ENCODE measurements at places on chromosomes 16 and 17. TPM values are rescaled to one million over a fixed set of nuclear protein-coding genes. Genes with fewer than 3 reads are reported as not detected.

GRCh38 chr16:69424935-69425784, 741 bp downstream of the CYB5B start:
- no peak for DNase-seq

- no peak for DNase-seq
Measured at GRCh38 chr17:40960144-40960543, 6.6 kb downstream of the KRT39 start.

- DNase-seq, result no peak
Measured at GRCh38 chr17:41567317-41567716, 4.5 kb downstream of the KRT9 start.

- no peak for DNase-seq
Measured at GRCh38 chr16:75097941-75098901, 18.4 kb downstream of the LDHD start.

DNA sequence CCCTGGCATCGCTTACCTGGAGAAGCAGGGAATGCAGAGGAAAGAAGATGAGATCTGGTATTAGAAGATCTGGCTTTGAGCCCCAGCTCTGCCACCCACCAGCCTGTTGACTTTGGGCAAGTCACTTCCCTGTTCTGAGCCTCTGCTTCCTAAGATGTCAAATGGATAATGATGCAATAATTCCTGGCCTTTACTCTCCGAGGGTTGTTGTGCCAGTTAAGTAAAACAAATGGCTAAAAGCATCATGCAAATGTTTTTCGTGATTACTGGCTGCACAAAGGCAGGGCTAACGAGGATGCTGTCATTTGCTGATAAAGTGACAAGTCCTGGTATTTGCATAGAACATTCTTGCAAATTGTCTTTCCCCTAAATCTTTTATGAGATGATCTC, 1.3 kb upstream of the ZNF821 start:
- no peak for DNase-seq

DNA sequence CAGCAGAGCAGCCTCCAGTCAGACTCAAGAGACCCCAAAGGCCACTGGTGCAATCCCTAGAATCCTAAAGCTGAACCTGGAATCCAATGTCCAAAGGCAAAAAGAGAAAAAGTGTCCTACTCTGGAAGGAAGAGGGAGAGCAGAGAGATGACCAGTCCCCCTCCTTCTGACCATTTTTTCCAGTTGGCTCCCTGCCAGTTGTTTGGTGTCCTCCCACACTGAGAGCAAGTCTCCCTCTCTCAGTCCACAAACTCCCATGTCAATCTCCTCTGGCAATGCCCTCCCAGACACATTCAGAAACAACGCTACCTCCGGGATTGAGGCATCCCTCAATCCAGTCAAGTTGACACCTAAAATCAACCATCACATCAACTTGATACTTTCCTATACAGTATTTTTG, 4.3 kb upstream of the CLEC19A start:
- DNase-seq, result no peak

GRCh38 chr16:4691666-4692412, 1.5 kb upstream of the NUDT16L1 start:
- peak; percentile 65 for DNase-seq

GRCh38 chr16:17423221-17423620, 47.5 kb downstream of the XYLT1 start:
- no peak for DNase-seq

DNA sequence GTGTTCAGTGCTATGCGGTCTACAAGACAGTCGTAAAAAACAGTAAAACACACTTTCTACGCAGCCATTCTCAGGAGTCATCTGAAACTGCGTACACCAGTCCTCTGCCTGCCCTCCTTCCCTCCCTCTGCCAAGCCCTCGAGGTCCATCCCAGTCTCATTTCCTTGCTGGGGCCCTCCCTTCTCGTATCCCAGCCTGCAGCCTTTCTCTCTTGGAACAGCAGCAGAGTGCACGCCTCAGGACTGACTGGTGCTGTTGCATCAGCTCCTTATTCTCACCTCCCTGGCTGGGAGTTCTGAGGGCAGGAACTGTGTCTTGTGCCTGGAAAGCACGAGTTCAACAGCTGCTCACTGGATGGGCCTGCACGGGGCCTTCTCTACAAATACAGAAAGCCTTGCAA, 12.5 kb downstream of the FAHD1 start:
- no peak for DNase-seq

GRCh38 chr17:35605678-35606077, 18.6 kb downstream of the AP2B1 start:
- DNase-seq, result no peak

DNA sequence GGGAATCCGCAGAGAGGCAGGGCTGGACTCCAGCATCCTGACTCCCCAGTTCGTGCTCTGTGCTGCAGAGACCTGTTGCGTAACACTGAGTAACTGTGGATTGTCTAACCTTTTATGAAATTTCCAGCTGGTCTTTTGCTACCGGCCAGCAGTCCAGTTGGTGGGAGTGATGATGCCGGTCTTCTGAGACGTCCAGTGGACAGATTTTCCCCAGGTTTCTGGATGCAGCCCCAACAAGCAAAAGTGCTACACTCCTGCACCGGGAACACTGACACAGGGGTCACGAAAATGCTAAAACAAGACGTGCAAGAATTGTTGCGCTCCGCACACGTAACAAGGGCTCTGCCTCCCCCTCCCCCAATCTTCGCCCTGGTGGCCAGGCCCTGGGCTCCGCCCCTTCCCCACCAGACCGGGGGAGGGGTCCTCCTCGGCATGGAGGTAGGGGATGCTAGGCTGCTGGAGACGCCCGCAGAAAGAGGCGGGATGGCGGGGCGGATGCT, 701 bp upstream of the MRC2 start:
- DNase-seq, result peak; percentile 81

DNA sequence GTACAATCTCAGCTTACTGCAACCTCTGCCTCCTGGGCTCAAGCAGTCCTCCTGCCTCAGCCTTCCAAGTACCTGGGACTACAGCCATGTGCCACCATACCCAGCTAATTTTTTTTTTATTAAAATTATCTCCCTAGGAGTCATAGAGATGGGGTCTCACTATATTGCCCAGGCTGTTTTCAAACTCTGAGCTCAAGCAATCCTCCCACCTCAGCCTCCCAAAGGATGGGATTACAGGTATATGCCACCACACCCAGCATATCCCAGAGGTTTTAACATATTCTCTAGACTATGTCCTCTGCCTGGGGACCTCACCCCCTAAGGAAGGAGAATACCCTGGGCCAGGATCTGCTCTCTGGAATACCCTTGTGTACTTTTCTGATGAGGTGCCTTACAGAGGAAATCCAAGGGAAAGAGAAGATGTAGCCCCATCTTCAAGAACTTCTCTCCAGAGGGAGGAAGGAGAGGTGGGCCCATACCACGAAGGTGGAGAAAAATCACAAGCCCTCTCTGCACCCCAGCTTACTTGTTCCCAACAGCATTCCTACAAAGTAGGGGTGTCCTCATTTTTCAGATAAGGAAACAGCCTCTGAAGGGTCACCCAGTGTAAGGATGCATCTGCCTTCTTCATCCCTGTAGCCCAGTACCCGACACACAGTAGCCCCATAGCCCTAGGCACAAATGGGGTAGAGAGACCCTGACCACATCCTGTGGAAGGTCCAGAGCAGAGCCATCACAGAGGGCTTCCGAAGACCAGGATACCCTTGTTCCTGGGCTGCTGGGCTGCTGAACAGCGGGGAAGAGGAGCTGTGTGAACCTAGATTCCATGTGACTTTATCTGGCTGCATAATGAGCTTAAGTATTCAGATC, 151.6 kb downstream of the SOCS1 start:
- DNase-seq, result no peak

DNA sequence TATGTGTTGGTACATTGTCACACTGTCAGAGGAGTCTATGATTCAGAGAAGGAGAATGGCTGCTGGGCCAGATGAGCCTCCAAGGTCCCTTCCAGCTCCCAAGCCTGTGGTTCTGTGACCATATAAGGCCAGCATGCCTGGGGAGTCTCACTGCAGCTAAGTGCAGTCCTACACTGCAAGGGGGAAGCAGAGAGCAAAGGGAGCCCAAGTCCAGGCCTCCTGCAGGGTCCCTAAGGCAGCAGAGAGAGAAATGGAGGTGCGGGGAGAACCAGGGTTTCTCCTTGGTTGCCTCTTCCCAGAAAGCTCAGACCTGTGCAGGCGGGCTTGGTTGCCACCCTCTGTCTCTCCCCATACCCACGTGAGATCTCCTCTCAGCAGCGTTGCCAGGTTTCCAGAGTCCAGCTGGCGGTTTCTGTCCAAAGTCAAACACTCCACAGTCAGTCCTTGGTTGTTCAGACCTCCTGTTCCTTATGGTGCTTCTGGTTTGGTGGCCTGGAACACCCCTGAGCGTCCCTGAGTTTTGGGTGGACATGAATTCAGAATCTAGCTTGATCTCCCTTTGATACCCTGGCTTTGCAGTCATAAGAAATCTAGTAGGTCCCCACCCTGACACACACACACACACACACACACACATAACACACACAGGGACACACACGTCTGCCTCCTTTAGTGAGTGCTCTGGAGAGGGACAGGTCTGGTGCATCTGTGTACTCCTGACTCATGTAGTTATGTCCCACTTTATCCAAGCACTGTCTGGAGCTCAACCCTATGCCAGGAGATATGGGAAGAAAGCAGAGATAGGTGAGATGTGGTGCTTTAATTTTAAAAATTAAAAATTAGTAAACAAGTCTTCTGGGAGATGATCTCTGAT, 78.8 kb downstream of the GNAO1 start:
- peak; percentile 73 for DNase-seq

- no peak for DNase-seq
Measured at GRCh38 chr16:5537347-5537746, 439.8 kb upstream of the EEF2KMT start.

GRCh38 chr17:41631898-41632285, 7.5 kb upstream of the KRT17 start:
- no peak for DNase-seq

GRCh38 chr16:760545-761343, at the start of gene MSLN:
MSLN (plus strand) TSS chr16:760734; CDS start chr16:762681, 1,947 bp downstream.
- DNase-seq, result no peak

DNA sequence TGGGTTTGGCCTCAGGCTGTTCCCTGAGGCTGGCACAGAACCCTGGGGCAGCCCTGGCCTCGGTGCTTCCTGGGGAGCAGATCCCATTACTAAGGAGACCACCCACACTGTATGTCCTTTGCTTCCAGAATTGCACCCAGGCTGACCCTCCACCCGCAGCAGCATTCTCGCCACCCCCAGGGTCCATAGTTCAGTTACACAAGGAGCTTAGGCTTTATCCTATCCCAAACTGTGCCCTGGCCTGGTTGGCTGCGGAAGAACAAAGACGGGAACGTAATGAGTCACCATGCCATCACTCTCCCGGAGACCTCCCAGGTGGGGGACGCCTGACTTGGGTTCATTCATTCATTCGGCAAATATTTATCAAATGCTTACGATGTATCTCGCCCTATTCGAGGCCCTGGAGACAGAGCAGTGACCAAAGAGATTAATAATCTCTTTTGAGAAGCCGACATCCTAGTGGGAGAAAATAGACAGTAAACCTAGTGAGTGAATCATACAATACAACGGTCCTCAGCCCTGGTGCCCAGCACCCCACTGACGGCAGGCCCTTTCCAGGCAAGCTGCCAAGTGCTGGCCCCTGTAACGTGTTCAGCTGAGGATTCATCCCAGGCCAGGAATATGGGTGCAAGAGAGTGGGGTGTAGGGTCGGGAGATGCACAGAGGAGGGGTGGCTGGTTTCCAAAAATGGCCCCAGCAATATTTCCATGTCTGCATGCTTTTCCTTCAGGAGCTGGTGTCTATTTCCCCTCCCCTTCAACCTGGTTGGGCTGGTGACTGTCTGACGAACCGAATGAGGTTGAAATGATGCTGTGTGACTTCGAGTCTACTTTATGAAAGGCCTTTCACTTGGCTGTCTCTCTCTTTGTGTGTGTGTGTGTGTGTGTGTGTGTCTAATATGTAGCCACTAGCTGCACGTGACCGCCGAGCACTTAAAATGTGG, 134.2 kb downstream of the MGAT5B start:
- no peak for DNase-seq

- DNase-seq, result no peak
Measured at GRCh38 chr16:51994597-51994996, 552.3 kb downstream of the TOX3 start.

GRCh38 chr17:75601057-75601987, 13.7 kb downstream of the MYO15B start:
- peak; percentile 75 for DNase-seq

DNA sequence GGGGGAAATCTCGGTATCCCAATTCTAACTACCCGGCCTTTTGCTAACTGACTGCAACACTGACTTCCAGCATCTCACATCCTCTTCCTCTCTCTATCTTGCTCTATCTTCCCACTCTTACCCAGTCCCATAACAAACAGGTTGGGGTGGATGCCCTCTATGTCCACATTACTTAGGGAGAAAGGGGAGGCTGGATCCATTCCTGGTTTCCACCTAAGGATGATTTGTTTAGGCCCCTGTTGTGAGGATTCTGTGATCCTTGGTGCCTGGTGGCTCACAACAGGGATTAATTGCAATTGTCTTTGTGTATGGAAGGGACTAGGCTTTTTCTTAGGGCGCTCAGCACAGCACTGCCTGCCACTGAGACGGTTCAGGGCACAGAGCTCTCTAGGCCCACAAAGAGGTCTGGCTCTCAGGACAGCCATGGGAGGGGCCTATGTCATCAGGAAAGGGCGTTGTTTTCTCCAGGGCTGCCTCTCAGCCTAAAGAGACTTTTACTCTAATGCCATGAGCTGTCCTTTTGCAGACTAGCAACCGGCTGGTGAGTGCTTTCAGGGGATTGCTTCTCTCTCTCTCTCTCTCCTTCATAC, 612.1 kb upstream of the SALL1 start:
- peak; percentile 23 for DNase-seq

GRCh38 chr17:70813355-70813930, 644.1 kb downstream of the KCNJ2 start:
- no peak for DNase-seq

DNA sequence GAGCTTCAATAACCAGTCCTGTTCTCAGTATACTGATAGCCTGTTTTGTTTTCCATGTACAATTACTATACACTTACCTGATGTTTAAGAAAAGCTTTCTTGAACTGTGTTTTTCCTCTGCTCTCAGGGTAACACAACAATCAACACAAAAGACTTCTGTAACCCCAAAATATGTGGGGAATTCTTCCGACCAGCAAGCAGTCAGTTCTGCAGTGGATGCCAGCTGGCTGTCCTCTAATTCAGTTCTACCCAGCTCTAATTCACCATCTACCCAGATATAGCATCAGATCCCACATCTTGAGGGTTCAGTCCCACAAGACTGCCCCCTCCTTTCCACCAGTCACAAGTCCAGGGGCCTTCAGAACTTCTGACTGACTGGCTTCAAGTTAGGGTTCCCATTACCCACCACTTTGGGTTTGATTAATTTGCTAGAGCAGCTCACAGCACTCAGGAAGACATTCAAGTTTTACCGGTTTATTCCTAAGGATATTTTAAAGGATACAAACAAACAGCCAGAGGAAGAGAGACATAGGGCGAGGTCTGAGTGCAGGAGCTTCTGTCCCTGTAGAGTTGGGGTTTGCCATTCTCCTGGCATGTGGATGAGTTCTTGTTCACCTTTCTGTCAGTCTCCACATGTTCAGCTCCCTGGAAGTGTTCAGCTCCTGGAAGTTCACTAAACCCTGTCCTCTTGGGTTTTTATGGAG, 178.2 kb downstream of the CHD9 start:
- no peak for DNase-seq

CES1 gene
- 59.6 TPM for polyA plus RNA-seq

C16orf86 gene
- polyA plus RNA-seq, result 6.0 TPM

PIMREG gene
- 0.18 TPM for polyA plus RNA-seq

OR3A3 gene
- polyA plus RNA-seq, result not detected

TGFB1I1 gene
- polyA plus RNA-seq, result 33.2 TPM

CEP295NL gene
- polyA plus RNA-seq, result 0.57 TPM

ALDOC gene
- 283 TPM for polyA plus RNA-seq

HOXB5 gene
- 0.14 TPM for polyA plus RNA-seq

NACA2 gene
- polyA plus RNA-seq, result not detected

KRTAP4-3 gene
- polyA plus RNA-seq, result not detected

CLEC18A gene
- 0.18 TPM for polyA plus RNA-seq

All from right cardiac atrium (tissue), 5 donors.